ENCODE measurements at places on chromosomes 12 and 14.

- peak; percentile 24 for DNase-seq
Measured at GRCh38 chr14:99427632-99428300, 52.9 kb downstream of the SETD3 start.

GRCh38 chr12:71967211-71967610 lies 28.6 kb downstream of the TPH2 start:
- peak; percentile 55 for DNase-seq

- DNase-seq = peak; percentile 52
Measured at GRCh38 chr12:131827961-131828534, at the start of gene MMP17. Gene MMP17, plus strand, starts transcription at chr12:131828393. Its CDS starts 102 bp downstream, at chr12:131828495.

GRCh38 chr14:70714055-70714550 lies 72.4 kb downstream of the TTC9 start:
- DNase-seq = peak; percentile 55

DNA sequence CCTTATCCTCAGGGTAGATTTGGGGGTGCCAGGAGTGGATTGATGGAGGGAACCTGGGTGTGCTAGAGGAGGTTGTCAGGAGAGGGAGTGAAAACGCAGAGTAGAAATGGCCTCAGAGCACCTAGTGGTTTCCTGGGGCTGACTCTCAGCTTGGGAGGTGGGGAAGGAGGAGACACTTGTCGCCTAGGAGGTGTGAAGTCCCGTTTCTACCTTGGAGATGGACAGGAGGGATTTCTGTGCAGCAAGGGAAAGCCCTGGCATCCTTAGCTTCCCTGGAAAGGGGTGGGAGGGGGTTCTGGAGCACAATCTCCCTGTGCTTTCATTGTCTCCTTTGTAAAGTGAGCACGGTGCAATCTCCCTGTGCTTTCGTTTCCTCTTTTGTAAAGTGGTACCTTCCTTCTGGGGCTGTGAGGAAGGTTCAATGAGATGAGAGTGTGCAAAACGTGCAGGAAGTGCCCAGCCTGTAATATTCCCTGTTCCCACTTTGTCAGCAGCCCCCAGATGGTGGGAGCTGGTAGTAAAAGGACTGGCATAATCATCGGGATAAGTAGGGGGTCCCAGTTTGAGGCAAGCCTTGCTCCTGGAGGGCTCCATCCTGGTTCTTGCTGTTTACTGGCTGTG lies 1.6 kb downstream of the OAS3 start:
- DNase-seq = no peak

GRCh38 chr12:79850610-79851299 lies 84.1 kb downstream of the PPP1R12A start:
- no peak for DNase-seq

Measured in M059J (cell line).